Activated CD4-positive, alpha-beta T cell treated with anti-CD3 and anti-CD28 coated beads for 36 hours (primary cell): ENCODE measurements at places on chromosomes 3 and 15. TPM values are rescaled to one million over a fixed set of nuclear protein-coding genes. Genes with fewer than 3 reads are reported as not detected.

DNA sequence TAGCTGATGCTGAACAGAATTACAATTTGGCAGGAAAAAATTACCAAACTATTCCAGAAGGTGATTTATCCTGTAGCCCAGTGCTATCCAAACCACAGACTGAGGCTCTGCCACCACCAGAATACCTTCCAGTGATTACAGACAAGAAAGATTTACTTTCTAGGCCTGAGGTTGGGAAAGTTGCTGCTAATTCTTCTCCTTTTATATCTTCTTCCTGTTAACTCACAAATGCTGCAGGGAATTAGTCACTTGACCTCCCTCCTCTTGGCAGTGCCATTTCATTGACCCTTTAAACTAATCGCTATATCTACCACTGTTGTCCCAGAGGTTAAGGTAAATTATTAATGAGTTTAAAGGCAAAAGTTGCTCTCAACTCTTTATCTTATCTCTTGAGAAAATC lies 118.4 kb downstream of the CTNNB1 start:
- no peak for DNase-seq

DNA sequence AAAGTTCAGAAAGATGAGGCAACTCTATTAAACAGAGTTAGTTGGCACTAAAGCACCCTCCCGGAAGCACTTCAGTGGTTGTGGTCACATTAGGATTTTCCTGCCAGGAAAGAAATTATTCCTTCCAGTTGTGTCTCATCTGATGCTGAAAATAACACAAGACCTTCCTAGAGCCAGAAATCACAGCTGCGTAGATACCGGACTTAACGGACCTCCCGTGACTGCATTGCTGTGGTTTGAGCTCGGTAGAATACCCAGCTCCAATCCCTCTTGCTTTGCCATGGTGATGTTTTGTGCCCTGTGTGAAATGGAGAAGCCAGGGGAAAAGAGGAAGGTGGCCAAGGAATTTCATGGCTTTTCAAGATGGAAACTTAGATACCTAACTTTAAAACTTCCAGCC lies 215.0 kb upstream of the IGF1R start:
- DNase-seq = no peak

DNA sequence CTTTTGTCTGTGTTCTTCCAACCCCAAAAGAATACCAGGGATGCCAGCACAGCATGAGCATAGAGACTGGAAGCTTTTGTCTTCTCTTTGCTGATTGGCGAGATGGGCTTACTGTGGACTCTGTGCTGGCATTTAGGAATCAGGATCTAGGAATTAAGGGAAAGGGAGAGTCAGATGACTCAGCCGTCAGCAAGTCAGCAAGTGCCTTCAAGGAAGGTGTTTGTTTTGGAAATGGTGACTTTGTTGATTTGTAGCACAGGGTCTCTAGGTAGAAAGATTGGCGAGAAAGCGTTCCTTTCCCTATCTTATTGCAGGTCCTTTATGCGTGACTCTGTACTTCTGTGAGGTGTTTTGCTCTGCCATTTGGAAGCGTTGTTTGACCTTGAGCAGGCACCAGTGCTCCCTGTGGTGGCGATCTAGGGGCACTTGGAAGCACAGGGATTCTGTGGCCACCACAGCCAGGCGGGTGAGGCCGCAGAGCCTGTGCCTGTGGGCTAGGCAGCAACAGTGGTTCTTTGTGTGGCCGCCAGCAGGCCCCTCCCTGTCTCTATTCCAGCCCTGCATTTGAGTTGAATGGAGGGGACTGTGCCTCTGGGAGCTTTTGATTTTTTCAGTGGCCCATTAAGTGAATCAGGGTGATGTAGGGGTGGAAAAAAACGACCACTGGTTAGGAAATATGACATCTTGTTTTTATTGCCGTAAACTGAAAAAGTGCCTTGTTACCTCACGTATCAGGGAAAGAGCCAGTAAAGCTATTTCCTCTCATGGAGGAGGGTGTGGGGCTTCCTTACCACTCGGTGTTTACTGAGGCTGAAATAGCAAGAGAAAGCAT lies 19.0 kb downstream of the FAN1 start:
- no peak for DNase-seq

DNA sequence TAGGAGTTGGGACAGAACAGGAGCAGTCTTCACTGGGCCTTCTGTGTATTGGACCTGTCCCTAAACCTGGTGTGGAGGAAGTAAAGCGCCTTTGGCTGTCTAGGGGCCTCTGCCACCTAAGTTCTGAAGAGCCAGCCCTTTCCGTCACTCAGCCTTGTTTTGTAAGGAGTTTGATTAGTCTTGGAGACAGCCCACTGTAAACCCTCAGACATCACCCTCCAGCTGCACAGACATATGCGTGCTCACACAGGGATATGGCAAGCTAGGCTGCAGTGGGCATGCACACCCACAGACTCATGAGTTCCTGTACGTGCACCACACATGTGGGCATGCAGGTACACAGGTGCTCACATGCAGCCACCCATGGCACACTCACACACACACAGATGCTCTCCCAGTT lies 5.2 kb downstream of the PRKCD start:
- no peak for DNase-seq

DNA sequence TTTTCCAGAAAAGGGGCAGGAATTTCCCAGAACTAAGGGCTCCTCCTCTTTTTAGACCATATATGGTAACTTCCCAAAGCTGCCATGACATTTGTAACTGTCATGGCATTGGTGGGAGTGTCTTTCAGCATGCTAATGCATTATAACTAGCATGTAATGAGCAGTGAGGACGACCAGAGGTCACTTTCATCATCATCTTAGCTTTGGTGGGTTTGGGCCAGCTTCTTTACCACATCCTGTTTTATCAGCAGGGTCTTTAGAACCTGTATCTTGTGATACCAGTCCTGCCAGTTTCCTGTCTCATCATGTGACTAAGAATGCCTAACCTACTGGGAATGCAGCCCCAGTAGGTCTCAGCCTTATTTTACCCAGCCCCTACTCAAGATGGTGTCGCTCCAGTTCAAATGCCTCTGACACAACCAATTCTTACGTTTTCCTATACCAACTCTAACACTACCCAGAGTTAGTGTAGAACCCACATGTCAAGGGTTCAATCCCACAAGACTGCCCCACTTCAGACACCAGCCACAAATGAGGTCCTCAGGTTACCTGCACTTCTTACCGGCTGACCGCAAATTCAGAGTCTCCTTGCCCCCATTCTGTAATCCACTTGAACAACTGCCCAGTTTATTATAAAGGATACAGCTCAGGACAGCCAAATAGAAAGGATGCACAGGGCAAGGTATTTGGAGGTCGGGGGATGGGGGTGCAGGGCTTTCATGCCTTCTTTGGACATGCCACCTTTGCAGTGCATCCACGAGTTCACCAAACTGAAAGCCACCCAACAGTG lies 17.7 kb downstream of the FOXB1 start:
- DNase-seq = no peak

DNA sequence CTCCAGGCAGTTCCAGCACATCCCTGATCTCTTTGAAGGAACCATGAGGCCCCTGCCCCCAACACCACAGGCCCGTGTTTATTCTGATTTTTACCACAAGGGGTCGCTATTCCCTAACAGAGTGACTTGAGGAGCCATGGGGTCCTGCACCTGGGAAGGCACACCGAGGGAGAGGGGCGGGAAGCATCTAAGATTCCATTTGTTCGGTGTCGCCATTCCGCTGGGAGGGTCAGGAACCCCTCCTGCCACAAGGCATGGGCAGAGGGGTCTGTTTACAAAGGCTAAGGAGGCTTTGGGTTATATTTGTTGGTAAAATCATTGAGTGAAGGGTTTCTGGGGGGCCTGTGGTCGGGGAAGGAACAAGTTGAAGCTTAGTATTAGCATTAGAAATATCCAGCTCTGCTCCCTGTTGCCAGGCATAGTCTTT lies 77.1 kb downstream of the WDR76 start:
- peak; percentile 72 for DNase-seq

DNA sequence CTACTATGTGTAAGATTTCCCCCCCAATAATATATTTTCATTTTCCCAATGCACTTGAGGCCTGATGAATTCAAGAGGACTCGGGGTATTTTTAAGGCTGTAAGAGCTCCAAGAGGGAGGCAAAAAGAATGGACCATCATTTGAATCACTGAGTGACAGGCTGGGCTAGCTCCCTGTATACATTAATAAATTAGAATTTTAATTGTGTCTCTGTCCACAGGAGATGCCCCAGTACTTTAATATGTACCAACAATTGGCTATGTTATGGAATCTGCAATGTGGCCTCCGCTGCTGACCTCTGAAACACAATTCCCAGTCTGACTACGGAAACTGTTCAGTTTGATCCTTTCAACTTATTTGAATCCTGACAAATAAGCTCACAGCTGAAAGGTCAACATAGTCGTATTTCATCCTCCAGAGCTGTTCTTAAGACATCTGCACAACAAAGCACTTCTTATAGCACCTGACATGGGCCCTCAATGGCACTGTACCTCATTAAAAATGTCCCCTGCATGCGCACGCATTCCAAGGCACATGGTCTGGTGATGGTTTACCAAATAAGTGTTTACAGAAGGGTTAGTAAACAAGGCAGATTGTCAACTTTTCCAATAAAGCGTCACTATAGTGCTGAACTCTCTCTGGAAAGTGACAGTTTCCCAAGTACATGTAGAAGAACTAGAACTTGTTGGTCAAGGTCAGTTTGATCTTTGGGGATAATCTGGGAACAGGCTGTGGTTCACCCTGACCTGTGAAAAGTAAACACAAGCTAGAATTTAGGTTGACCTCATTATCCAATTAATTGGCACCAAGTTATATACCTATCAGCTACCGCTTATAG lies 472.9 kb downstream of the FOXP1 start:
- no peak for DNase-seq

GRCh38 chr3:62500556-62501288 lies 127.4 kb upstream of the FEZF2 start:
- DNase-seq = no peak

GRCh38 chr3:64104691-64105111 lies 81.4 kb upstream of the PSMD6 start:
- DNase-seq = no peak

DNA sequence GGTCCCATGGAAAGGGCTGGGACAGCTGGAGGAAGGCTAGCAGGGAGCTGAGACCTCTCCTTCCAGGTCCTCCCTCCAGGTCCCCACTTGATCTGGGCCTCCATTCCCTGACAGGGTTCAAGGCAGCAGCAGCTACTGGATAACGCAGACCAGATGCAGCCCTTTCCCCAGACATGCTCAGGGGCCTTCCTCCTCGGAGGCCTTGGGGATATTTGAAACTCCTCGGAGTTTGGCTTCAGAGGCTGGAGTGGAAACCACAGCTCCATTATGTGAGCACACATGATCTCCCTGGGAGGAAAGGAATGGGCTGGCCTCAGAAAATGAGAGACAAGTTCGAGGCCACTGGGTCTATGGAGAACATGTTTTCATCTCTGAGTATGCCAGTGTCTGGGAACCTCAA lies 119.3 kb downstream of the SMAD6 start:
- no peak for DNase-seq

GRCh38 chr3:50978991-50979667 lies 304.4 kb downstream of the DOCK3 start:
- DNase-seq = no peak

DNA sequence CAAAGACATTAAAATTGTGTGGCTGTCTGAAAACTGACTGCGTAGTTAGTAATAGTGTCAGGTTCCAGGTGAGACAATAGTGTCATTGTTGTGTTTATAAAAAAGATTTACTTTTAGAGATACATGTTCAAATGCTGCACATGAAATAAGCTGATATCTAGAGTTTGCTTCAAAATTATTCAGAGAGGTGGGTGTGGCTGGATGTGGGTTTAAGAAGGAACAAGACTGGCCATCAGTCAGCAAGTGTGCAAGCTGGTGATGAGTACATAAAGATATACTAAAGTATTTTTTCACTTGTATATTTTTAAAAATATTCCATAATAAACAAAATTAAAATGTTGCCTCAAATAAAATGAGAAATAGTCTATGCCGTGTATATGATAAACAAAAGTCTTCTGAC lies 190.6 kb downstream of the ARRDC4 start:
- DNase-seq = no peak

GRCh38 chr3:132445817-132446216 lies 28.5 kb downstream of the DNAJC13 start:
- no peak for DNase-seq

DNA sequence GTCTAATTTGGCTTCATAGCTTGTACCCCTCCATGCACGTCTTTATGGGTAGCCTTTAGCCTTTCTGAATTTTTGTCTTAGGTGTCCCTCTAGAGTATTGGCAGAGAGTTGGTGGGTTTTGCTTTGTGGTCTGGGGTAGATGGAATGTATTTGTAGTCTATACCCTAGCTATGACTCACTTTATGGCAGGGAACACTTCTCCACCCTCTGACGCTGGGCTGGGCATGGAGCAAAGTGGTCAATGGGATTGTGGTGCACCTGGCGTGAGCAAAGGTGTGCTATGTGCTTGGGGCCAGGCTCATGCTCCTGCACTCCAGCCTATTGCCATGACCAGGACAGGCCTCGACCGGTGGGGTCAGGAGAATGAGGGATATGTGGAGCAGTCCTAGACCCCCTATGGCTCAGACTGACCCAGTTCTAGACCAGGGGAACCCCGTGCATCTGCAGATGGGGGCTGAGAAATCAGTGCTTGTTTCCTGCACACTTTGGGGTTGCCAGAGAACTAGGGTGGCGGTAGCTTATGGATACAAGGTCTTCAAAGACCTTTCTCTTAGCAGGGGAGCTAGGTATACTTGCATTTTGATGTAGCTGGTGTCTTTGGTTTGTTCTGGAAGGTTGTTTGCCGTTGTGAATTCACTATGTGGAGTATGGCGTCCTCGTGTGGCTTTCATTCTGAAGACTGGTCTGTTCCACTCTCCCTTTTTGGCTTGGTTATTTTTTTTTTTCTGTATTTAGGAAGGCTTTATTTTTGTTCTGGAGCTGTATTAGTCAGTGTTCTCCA lies 49.4 kb upstream of the RPL32 start:
- no peak for DNase-seq

DNA sequence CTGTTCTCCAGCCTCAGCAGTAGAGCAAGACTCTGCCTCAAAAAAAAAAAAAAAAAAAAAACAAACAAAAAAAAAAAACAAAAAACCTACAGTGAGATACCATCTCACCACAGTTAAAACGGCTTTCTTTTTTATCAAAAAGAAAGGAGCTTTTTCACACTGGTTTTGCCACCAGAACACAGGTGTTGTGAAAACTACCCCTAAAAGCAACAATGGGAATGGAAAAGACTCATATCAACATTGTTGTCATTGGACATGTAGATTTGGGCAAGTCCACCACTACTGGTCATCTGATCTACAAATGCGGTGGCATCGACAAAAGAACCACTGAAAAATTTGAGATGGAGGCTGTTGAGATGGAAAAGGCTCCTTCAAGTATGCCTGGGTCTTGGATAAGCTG lies 24.8 kb upstream of the SLC25A38 start:
- DNase-seq = no peak

ARRDC4 gene
- total RNA-seq = 1.1 TPM

HHATL gene
- total RNA-seq = not detected

CHST14 gene
- total RNA-seq = 5.4 TPM

TUSC7 gene
- total RNA-seq = not detected

P2RY13 gene
- total RNA-seq = not detected

CELSR3 gene
- 8.1 TPM for total RNA-seq

PLA2G4B gene
- total RNA-seq = 5.0 TPM

ZNF619 gene
- total RNA-seq = 5.6 TPM

CCDC9B gene
- 0.98 TPM for total RNA-seq

CLEC3B gene
- not detected for total RNA-seq

SMCO1 gene
- total RNA-seq = not detected

CD200 gene
- 42.3 TPM for total RNA-seq

CCDC50 gene
- 26.5 TPM for total RNA-seq
